ENCODE measurements at places on chromosomes 4 and X.
A peak's percentile ranks its signal among the peaks of the same experiment; 100 is the strongest.

DNA sequence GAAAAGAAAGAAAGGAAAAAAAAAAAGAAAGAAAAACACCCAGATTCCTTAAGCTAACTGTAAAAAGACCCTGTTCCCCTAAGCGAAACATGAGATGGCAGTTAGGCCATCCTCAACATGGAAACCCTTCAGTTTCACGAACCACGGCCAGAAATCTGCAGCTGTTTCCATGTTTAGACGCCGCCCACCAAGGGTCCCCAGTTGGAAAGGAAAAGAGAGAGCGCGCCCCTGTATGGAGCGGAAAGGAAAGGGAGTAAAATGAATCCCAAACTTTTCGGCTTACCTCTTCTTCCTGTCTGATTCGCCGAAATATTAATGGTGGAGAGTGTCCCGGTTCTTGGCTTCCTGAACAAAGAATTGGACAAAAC is 38.3 kb downstream of the MGARP start:
- DNase-seq = no peak

GRCh38 chrX:97398030-97398551 is 514.4 kb downstream of the RPA4 start:
- no peak for DNase-seq

DNA sequence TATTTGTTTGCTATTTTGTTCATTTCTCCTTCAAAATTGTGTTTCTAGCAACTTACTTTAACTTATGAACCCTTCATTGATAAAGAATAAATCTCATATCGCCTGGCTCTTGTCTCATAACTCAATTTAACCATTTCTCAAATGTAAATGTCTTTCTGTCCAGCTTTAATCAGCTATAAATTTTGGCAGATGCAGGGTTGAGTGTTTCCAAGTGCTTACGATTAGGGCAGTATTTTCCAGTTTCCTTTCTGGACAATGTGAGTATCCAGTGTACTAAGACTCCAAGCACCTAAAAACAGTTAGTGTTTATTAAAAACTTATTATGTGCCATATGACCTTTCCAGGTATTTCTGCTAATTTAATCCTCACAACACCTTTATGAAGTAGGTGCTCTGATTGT is 218.6 kb upstream of the GK2 start:
- no peak for DNase-seq

DNA sequence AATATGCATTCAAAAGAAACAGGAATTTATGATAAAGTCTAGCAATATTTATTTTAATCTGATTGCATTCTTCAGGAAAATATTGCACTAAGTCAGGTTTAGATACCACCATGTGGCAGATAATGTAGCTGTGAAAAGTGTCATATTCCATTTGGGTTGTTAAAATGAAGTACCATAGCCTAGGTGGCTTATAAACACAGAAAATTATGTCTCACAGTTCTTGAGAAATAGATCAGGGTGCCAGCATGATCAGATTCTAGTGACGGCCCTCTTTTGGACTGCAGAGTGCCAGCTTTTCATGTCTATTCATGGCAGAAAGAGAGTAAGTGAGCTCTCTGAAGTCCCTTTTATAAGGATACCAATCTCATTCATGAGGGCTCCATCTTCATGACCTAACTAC is 5.6 kb upstream of the ADGRL3 start:
- no peak for DNase-seq

GRCh38 chr4:110543577-110543976 is 67.6 kb downstream of the ENPEP start:
- no peak for DNase-seq

DNA sequence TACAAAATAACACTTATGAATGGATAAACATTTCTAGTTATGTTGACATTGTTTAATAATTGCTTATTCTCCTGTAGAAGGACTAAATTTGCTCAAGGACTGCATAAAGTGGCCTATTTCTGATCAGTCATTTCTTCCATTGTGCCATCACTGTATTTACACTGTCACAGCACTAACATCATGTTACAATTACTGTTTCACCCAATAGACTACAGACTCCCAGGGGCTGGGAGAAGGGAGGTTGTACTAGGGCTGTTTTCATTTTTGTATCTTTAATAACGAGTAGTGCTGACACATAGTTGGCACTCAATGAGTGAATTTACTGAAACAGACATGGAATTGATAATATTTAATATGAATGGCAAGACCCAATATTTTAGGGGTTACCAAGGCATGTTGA is 139.5 kb downstream of the SLC10A7 start:
- DNase-seq = no peak

- no peak for DNase-seq
These were observed 15.3 kb downstream of the CPZ start for GRCh38 chr4:8607603-8608481.

DNA sequence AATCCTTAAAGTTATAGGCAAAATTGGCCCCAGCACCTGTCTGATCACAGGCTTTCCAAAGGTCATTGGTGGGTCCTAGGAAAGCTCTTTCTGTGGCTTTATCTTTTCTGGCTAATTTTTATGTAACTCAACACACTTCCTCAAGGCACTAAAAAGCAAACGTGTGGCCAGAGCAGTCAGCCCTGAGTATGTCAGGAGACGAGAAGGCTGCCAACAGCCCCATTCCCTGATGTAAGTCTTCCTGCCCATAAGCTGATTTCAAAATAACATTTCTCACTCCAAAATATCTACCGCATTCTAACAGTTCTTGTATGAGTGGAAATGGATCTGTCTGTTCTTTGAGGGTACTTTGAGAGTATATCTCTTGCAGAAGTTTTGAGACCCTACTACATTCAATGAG is 25.5 kb upstream of the FUNDC1 start:
- no peak for DNase-seq

- no peak for DNase-seq
These were observed 90.1 kb downstream of the ANAPC4 start for GRCh38 chr4:25466966-25467697.

GRCh38 chr4:38723726-38724474 is 58.9 kb downstream of the TLR10 start:
- DNase-seq = no peak

GRCh38 chrX:40474205-40474626 is 106.6 kb upstream of the ATP6AP2 start:
- DNase-seq = no peak

DNA sequence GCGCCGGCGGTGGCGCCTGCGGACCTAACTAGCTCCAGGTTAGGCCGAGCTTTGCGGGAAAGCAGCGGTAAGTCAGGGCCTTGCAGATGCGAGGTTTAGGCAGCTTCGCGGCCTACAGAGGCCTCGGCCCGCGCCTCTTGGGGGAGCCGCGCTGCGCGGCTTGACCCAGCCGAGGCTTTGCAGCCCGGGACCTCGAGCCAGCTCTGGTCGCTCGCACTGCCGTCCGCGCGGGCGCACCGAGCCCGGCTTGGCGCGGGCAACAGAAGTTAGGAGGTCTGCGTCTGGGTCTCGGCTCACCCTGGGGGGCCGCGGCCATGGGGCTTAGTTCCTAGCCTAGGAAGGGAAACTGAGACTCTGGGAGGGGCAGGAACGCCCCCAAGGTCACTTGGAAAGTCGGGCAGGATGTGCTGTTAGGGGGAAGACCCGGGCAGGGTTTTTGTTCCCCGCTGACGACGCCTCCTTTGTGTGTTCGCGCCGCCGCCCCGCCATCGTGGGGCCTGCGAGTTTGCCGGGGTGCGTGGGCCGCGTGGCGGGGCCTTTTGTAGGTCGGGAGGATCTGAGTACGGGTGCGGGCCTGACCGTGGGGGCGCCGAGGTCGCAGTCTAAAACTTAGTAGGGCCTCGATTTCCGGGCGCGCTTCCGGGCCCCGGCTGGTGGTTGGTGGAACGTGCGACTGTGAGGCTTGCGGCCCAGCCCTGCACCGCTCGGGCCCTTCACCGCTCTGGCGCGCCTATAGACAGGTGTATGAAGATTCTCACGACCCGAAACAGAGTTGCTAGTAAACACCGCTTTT is 482 bp downstream of the RNF4 start:
- DNase-seq = peak; percentile 45

DNA sequence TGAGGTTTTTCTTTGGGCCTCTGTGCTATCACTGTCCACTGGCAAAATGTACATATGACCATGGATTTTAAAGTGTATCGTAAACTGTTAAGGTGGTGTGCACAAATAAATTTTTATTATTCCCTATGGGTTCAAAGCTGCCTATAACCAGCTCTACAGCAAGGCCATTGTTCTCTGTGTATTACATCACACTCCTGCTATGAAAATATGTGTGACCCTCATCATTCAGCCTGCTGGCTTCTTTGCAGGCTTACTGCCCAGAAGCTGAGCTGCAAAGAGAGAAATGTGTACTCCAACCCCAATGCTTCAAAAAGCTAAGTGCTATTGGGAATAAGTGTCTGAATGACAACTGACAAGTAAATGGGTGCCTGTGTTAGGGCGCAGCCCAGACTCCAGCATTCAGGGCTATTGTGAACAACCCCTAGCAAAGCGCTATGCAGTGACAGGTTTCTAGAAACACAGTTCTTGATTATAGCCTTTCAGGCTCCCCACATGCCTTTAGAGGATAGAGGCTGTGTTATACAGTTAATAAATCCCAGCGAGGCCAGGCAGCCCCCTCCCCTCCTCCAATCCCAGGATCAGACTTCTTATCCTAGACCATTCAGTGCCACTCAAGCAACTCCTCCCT is 220.4 kb upstream of the RADX start:
- no peak for DNase-seq

GRCh38 chr4:56400560-56400959 is 13.3 kb upstream of the AASDH start:
- no peak for DNase-seq

DNA sequence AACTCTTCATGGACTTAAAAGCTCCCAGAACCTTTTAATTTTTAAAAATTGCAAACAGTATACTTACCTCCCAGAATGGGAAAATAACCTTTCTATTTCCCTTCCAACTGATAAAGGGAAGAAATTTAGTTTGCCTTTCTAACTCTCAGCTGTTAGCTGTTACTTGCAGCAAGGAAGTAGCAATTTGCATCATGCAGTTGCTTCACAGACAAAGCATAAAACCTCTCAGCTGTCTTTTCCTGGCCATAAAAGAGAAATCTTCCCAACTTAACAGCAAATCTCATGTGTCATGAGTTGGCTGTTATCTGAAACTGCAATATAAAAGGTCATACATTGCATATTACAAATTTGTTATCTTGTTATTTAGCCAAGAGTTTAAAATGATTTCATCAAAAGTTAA is 18.4 kb downstream of the C4orf17 start:
- DNase-seq = no peak
